ENCODE measurements at places on chromosomes 7 and 10.

DNA sequence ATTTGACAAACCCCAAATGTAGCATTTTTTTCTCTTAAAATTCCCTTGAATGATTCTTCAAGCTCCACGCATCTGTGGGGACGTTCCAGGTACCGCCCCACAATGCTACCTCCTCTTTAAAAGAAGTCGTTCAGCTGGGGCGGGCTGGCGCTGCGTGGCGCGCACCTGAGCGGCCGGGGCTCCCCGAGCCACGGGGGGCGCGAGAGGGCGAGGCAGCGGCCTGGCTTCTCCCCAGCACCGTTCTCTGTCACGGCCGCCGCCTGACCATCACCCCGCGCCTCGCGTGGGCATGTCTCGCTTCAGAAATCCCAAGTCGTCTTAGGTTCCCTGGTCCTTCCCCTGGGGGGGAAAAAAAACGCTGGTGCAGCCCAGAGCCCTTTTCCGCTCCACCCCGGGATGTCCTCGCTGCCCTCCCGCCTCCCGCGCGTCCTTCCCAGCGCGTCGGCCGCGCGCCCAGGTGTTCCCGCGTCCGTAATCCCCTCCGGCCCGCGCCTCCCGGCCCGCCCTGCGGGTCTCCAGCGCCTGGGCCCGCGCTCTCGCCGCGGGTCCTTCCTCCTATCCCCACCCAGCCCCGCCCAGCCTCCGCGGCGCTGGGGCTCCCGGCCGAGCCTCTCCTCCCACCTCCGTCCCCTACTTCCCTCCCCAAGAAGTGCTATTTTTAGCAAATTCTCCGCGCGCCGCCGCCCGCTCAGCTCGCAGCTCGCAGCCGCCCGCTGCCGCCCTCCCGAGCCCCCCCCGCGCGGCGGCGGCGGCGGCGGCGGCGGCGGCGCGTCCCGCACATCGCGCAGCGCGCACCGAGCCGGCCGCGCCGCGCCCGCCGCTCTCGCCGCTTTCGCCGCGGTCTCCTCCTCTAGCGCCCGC is 58.7 kb upstream of the PRPS1L1 start:
- no peak for DNase-seq

DNA sequence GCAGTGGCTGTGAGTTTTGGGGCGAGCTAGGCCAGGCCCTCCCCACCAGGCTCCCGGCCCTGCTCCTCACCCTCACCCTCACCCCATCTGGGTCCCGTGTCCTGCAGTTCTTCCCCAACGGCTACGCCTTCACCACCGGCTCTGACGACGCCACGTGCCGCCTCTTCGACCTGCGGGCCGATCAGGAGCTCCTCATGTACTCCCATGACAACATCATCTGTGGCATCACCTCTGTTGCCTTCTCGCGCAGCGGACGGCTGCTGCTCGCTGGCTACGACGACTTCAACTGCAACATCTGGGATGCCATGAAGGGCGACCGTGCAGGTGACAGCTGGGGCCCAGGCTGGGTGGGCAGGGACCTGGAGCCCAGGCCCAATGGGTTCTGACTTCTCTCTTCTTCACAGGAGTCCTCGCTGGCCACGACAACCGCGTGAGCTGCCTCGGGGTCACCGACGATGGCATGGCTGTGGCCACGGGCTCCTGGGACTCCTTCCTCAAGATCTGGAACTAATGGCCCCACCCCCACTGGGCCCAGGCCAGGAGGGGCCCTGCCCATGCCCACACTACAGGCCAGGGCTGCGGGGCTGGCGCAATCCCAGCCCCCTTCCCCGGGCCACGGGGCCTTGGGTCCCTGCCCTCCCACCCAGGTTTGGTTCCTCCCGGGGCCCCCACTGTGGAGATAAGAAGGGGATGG is 4.9 kb downstream of the GNB2 start:
- DNase-seq = no peak

- DNase-seq = no peak
Observed at GRCh38 chr10:77661674-77662073, 24.1 kb upstream of the KCNMA1 start.

- no peak for DNase-seq
Observed at GRCh38 chr10:78913219-78914059, 155.3 kb upstream of the ZMIZ1 start.

GRCh38 chr7:52689912-52690311 is 345.5 kb upstream of the POM121L12 start:
- no peak for DNase-seq

- no peak for DNase-seq
Observed at GRCh38 chr10:107653832-107654287, 489.4 kb upstream of the SORCS1 start.

DNA sequence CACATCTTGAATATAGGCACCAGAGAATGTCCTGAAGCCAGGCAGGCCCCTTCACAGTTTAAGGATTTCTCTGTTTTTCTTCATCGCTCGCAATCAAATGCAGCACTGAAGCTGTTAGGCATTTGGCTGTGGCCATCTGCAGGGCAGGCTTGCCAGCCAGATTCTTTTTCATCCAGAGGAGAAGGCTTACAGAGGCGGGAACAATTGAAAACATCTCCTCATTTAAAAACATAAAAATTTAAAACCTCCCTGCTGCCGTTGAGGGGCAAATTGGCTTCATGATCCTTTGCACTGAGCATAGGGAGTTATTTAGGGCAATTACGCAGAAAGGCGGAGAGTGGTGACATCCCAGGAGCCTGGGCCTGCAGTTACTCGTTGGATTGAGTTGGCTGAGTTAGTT is 500.0 kb downstream of the TYW1 start:
- no peak for DNase-seq

GRCh38 chr7:91358303-91358702 is 94.1 kb downstream of the FZD1 start:
- no peak for DNase-seq

- no peak for DNase-seq
Observed at GRCh38 chr10:18240185-18240882, 100.1 kb downstream of the CACNB2 start.

GRCh38 chr10:21497177-21497807 is 28.2 kb downstream of the SKIDA1 start:
- no peak for DNase-seq

- no peak for DNase-seq
Observed at GRCh38 chr10:17199351-17199804, 2.1 kb downstream of the TRDMT1 start.

DNA sequence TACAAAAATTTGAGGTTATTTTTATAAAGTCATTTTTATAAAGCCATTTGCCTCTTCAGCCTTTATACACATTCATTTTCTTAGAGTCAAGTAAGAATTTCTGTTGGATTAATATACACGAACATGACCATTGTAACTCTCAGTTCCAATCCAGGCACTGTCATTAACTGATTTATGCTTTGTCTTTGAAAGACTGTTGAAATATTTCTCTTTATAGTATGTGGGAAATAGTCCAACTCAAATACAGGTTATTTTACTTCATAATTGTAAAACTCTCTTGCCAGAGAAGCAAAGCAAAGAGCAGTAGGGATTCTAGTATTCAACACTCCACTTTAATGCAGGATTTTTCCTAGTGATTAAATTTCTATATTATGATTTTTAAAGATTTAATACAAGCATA is 36.5 kb upstream of the PAPSS2 start:
- DNase-seq = no peak

DNA sequence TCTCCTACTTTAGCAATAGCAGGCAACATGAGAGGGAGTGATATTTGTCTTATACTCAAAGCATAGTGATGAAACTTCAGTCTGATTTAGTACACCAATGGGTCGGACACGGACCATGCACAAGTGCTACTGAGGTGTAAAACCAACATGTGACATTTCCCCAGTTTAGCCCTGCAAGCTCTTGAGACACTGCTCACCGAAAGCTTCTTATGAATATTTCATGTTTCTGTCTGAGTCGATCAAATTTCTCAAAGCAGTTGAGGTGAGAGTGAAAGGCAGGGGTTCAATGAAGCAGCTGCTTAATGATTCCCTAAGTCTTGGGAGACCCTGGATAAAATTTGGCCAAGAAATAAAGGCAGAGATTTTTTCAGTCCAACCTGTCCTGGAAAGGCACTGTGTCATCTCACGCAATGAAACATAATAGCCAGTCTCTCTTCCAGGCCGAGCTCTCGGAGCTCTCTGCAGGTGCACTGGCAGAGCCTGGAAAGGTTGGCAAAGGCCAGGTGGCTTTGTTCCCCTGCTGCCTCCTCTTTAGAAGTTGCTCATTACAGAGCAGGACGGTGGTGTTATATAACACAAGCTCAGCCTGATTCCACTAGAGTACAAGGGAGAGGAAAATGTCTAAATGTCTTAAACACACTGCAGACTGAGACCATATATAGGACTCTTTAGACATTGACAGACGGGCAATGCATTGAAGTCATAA is 33.9 kb upstream of the XPNPEP1 start:
- DNase-seq = no peak

DNA sequence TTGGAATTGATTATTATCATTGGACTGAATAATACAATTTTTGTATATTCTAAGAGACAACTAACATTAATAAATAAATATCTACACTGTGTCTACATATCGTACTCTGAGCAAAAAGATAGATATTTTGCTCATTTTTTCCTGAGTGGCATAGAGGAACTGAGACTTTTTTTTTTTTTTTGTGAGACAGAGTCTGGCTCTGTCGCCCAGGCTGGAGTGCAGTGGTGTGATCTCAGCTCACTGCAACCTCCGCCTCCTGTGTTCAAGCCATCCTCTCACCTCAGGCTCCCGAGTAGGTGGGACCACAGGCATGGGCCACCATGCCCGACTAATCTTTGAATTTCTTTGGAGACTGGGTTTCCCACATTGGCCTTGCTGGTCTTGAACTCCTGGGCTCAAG is 14.0 kb downstream of the KMT2E start:
- no peak for DNase-seq

DNA sequence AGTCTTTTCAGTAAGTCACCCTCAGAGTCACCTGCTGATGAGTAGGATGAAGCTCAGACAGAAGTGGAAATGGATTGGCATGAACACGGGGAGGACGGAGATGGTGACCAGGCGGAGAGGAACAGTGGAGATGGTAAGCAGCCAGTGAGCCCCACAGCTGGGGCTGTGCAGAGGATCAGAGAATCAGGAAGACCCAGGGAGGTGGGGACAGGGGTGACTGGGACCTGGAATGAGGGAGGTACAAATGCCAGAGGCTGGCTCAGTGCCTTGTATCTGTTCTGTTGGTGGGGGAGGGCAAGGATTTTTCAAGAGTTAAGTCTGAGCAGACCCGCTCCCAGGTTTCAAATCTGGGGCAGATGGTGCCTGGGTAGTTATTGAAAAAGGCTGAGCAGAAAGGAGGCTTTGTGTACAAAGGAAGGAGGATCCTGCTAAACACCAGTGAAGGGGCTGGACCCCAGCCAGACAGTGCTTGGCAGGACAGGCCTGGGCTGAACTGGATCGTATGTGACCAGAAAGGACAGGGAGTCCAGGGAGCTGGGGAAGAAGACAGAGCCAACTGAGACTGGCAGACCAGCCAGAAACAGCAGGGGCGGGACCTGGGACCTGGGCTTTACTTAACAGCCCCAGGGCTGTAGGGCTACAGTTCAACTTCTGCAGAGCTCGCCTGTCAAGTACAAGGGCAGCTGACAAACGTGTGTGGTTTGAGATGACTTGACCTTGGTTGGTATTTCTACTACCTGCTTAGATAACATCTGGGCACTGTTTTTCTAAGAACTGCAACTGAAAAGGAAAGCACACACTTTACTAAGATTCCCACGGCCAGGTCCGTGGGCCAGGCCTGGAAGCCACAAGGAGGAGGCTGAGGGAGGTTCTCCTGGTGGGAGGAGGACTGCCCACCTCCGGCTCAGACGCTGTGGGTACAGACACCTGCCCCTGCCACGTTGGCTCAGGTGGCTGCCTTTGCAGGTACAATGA is 13.2 kb upstream of the FRMPD2 start:
- DNase-seq = no peak

DNA sequence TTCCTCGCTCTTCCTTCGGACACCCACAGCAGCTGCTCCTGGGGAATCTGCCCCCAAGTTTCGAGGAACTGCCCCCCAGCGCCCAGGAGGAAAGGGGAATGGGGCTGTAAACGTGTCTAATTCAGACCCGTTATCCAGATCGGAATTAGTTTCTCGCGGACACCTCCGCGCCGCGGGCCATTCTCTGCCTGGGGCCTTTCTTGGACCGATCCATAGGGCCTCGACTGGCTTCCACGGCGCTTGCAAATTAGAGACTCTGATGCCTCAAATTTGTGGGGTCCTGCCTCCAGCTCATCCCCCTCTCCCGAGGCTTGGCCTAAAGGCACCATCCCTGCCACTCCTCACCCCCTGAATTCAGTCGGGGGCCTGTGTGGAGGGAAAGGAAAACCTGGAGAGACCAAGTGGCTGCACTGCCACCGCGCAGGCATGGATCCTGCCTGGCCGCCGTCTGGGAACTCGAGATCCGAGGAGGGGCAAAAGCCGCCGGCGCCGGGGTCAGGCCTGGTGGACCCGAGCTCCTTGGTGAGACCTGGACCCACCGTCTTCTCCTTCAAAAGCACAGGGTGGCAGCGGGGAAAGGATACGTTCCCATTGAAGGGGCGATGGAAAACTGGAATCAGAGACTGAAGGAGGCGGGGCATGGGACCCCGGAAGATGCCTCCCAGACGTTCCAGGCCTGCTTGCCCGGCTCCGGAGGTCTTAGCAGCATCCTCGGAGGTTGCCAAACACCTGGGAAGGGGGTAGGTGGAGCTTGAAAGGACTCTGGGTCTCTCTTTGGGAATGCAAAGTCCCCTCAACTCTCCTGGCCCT is 13.7 kb downstream of the LBX1 start:
- no peak for DNase-seq

- no peak for DNase-seq
Observed at GRCh38 chr10:128080231-128080630, 46.0 kb downstream of the MKI67 start.

- DNase-seq = no peak
Observed at GRCh38 chr10:69948261-69948660, 104.4 kb upstream of the MACROH2A2 start.

- DNase-seq = no peak
Observed at GRCh38 chr7:70728872-70729552, 402.9 kb upstream of the GALNT17 start.

GRCh38 chr7:26117142-26117807 is 34.7 kb upstream of the NFE2L3 start:
- DNase-seq = no peak

DNA sequence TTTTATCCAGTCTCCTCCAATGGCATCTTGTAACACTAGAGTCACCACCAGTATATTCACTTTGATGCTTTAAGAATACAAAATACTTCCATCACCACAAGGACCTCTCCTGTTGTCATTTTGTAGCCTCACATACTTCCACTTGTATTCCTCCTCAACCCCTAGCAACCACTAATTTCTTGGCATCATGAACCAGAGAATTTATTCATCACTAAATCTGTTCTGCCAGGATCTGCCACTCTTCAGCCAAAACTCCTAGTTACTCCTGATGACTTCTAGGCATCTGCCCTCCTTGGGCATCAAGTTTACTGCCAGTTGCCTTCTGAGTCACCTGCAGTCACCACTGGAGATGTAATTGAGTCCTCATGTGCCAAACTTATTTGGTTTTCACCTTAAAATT is 906.8 kb downstream of the CNTNAP2 start:
- no peak for DNase-seq

DNA sequence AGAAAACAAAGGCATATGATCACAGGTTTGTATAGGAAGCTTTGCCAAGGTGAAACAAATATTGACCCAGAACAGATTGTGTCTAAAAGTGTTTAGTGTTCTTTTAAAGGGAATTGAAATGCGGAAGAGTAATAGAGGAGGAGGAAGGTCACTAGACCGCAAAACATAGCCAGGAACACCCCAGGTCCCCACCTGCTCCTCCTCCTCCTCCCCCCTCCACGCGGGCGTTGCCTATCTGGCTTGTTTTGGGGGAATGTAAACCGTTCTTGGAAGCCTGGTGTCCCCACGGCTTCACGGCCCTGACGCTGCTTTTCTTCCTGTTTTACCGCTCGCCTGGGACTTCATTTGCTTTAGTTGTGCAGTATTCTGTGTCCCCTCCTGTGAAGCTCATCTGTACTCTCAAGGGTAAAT is 81.0 kb upstream of the PFKP start:
- DNase-seq = no peak

Data from activated CD8-positive, alpha-beta memory T cell treated with anti-CD3 and anti-CD28 coated beads for 48 hours (primary cell).